Fibroblast of pulmonary artery (primary cell): ENCODE measurements at places on chromosomes 6 and 20.

- peak; percentile 25 for DNase-seq
Observed at GRCh38 chr6:40722553-40723258, 135.5 kb upstream of the LRFN2 start.

GRCh38 chr6:126385536-126385935, 45.6 kb downstream of the CENPW start:
- no peak for DNase-seq

- peak; percentile 21 for DNase-seq
Observed at GRCh38 chr6:42368181-42368580, 83.5 kb downstream of the TRERF1 start.

GRCh38 chr20:4014031-4014474, 1.3 kb downstream of the RNF24 start:
- peak; percentile 89 for DNase-seq

DNA sequence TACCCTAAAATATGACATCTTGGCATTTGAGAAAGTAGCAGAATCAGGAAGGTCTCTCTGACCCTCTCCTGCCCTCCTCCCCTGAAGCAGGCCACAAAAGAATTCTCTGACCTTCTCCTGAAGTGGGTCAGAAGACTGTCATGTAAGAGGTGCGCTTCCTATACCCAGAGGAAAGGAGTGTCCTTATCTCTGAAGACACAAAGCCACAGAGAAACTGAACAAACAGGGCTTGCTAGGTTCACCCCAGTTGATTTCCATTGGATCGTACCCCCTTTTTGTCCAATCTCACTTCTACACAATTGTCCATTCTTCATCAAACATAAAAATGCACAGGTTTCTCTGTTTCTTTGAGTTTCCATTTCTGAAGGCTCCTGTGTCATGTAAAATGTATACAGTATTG, 272.0 kb upstream of the SOX4 start:
- DNase-seq = no peak

DNA sequence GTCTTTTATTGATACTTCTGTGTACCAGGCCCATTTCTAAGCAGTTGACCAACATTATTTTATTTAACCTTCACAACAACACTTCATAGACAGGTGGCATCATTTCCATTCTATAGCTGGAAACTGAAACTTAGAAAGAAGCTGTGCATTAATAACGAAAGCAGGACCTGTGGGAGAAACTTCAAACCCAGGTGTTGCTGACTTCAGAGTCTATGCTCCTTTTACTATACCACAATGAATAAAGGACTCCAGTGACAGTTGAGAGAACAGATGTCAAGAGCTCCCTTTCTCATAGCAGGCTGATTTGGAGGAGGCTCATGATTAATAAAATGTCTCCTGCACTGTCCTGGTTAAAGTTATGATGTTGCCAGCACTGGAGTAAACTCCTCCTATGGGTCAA, 56.6 kb upstream of the POU3F2 start:
- DNase-seq = no peak

DNA sequence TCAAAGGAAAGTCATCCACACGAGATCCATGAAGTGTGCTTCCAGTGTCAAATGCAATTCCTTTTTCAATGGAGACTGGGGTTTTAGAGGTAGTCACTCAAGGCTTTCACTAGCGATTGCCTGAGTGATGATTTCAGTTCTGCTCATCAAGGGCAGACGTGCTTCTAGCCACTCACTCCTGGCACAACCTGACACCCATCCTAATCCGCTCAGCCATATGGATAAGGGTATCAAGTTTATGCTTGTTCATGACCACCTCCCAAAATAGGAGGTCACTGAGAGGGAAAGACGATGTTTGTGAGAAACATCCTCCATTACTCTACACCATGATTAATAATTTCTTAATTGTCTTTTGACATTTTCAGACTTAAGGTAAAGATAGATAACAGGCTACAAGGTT, 91.3 kb upstream of the HEY2 start:
- no peak for DNase-seq

GRCh38 chr6:43717389-43717788, 29.8 kb upstream of the MRPS18A start:
- no peak for DNase-seq

GRCh38 chr20:6142348-6142993, 19.6 kb upstream of the FERMT1 start:
- DNase-seq = peak; percentile 79

DNA sequence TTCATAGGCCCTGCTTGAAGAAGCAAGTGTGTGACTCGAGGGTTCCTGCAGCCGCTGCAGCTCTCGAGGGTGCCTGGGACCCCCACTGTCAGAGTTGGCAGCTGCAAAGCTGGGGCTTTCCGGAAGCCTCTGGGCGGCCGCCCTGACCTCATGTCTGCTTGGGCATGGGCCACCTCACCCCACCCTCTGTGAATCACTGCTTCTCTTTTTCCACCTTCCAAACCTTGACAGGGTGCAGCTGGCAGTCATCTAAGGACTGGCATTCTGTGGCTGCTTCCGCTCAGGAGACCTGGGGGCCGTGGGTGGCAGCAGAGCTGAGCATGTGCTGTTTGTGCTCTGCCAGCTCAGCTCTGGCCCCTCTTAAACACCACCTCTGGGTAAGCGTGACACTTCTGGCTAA, 32.0 kb downstream of the ERMARD start:
- DNase-seq = no peak
